Stimulated activated CD4-positive, alpha-beta T cell treated with anti-CD3 and anti-CD28 coated beads, Interleukin-15, amount 100 ng/mL, for 1 hour (primary cell): ENCODE measurements at places on chromosomes 6 and 20.

DNA sequence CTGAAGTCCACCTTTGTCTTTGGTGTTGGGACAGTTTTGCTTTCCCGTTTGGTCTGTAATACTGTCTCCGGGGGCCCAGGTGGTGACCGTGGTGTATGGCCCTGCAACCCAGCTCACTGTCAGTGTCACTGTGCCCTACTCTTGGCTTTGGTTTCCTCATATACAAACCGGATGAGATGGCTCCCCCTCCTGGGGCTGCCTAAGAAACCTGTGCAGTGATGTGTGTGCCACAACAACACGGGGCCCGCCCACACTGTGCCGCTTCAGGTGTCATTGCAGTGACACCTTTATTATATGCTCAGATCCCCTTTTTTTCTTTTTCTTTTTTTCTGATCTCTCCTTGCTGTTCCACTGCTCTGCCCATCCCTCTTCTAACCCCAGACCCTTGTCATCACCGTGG is 73.9 kb downstream of the RAMACL start:
- DNase-seq, result no peak

DNA sequence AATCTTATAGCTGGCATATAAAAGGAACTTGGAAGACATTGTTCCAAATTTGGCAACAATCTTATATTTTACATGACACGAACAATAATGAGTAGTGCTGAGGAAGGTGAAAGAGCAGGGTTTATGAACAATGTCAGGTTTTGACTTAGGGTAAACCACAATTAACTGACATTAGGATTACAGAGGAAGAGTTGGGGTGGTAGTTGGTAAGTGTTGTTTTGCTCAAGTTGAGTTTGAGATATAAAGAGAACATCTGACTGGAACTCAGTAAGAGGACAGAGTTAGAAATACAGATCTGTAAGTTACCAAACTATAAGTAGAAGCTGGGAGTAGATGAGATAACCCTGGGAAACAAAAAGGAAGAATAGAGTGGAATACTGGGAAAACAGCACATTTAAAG is 15.1 kb downstream of the RTN4IP1 start:
- no peak for DNase-seq

- no peak for DNase-seq
Observed at GRCh38 chr6:12165722-12166280, 124.4 kb upstream of the EDN1 start.

DNA sequence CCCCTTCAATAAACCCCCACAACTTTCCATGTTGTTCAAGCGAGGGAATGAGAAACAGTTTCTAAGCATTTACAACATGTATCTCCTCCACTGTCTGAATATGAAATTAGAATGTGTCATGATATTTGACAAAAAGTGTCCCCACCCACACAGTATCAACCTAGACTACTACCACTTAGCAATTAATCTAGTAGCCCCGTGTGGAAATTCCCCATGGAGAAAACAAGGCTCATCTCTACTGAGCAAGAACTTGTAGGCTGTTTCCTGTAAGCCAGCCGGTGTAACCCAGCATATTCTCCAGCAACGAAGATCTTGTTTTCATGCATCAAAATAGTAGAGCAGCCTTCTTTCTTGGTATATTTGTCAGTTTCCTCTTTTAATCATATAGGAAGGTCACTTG is 115.0 kb downstream of the IRF4 start:
- no peak for DNase-seq

DNA sequence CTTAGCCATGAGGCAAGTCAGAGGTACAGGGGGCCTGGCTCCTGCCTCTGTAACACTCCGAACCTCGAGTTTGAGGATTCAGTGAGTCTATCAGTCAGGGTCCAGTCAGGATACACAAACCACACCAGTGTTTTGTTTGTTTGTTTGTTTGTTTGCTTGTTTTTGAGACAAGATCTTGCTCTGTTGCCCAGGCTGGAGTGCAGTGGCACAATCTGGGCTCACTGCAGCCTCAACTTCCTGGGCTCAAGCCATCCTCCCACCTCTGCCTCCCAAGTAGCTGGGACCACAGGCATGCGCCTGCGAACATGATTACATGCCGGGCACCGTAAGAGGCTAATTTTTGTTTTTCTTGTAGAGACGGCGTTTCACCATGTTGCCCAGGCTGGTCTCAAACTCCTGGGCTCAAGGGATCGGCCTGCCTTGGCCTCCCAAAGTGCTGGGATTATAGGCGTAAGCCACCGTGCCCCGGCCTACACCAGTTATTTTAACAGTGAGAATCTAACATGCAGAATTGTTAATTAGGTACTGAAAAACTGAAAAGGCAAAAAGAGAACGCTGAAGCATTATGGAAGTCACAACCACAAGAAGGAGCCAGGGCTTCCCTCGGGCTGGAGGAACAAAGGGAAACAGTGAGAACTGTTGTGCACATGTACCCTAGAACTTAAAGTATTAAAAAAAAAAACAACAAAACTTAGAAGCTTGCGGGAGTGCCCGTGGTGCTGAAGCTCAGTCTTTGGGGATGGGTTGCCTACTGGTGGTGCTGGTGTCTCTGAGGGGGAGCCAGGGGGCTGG is 40.4 kb downstream of the SRSF3 start:
- no peak for DNase-seq
